ENCODE measurements at places on chromosomes 3 and 15. TPM values are rescaled to one million over a fixed set of nuclear protein-coding genes. Genes with fewer than 3 reads are reported as not detected.

- DNase-seq = no peak
- no peaks in the 10 kb centered on the region for H3K36me3 ChIP-seq
- no peak overlapping the region for H3K27ac ChIP-seq
- H3K4me3 ChIP-seq = peak overlapping the region; percentile 5
- H3K27me3 ChIP-seq = no peaks in the 10 kb centered on the region
Measured at GRCh38 chr3:11476735-11477144, 167.0 kb downstream of the VGLL4 start.

DNA sequence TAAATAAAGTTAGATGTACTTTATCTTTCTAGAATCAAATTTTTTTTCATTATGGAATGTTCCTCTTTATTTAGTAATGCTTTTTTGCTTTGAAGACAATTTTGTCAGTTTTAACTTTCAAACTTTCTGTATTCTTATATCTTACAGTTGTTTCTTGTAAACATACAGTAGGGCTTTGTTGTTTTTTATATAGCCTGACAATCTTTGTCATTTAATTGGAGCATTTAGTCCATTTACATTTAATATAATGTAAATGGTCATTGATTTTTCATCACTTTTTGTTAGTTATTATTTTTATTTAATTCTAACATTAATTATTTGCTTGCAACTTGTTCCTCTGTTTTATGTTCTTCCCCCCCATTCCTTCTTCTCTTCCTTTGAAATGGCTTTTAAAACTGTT, 55.4 kb upstream of the RNU6-1 start:
- no peak for DNase-seq
- H3K4me3 ChIP-seq = no peak overlapping the region
- H3K27me3 ChIP-seq = no peaks in the 10 kb centered on the region
- H3K27ac ChIP-seq = no peak overlapping the region
- peaks cover 2% of the 10 kb centered on the region for H3K4me1 ChIP-seq

- peak overlapping the region; percentile 67 for H3K27ac ChIP-seq
- no peak overlapping the region for H3K4me3 ChIP-seq
- peaks cover 10% of the 10 kb centered on the region for H3K4me1 ChIP-seq
- no peaks in the 10 kb centered on the region for H3K27me3 ChIP-seq
Measured at GRCh38 chr3:16148783-16149182, 25.7 kb upstream of the GALNT15 start.

Gene VPS33B
- total RNA-seq = 13.2 TPM

Gene STARD9
- total RNA-seq = 40.3 TPM

- no peak overlapping the region for H3K27ac ChIP-seq
- no peak overlapping the region for H3K4me3 ChIP-seq
- H3K36me3 ChIP-seq = no peaks in the 10 kb centered on the region
- H3K4me1 ChIP-seq = no peaks in the 10 kb centered on the region
Measured at GRCh38 chr15:70967646-70968045, 75.0 kb downstream of the LRRC49 start.

Gene SQOR
- total RNA-seq = 9.9 TPM

DNA sequence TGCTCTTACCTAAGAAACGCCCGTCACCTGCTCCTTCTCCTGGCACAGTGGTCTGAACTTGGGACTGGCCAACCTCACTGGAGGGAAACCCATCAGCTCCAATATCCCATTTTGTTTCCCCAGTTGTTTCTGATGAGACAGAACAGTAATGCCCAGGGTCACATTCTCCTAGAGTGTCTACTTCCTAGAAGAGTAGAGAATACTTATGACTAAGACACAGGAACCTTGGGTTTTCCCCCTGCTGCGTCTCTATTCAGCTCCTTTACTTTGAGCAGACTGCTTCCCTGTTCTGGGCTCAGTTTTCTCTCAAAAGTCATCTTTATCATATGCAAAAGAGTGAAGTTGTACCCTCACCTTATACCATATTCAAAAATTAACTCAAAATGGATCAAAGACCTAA, 79.4 kb downstream of the POLR2M start:
- H3K36me3 ChIP-seq = no peaks in the 10 kb centered on the region
- H3K4me1 ChIP-seq = no peaks in the 10 kb centered on the region
- H3K27me3 ChIP-seq = no peaks in the 10 kb centered on the region
- H3K4me3 ChIP-seq = no peak overlapping the region

GRCh38 chr15:66798426-66799061, 96.5 kb downstream of the SMAD6 start:
- no peak for DNase-seq
- no peaks in the 10 kb centered on the region for H3K27me3 ChIP-seq
- no peak overlapping the region for H3K27ac ChIP-seq
- peaks cover 19% of the 10 kb centered on the region for H3K4me1 ChIP-seq

- no peaks in the 10 kb centered on the region for H3K27me3 ChIP-seq
- H3K36me3 ChIP-seq = no peaks in the 10 kb centered on the region
- H3K4me1 ChIP-seq = peaks cover 7% of the 10 kb centered on the region
- no peak overlapping the region for H3K27ac ChIP-seq
Measured at GRCh38 chr15:70245932-70246622, 148.4 kb upstream of the TLE3 start.

- no peak overlapping the region for H3K27ac ChIP-seq
- no peaks in the 10 kb centered on the region for H3K27me3 ChIP-seq
- H3K4me1 ChIP-seq = no peaks in the 10 kb centered on the region
- H3K36me3 ChIP-seq = no peaks in the 10 kb centered on the region
- no peak for DNase-seq
Measured at GRCh38 chr3:161969867-161970266, 473.3 kb downstream of the OTOL1 start.

- H3K4me3 ChIP-seq = no peak overlapping the region
- no peaks in the 10 kb centered on the region for H3K36me3 ChIP-seq
- no peak overlapping the region for H3K27ac ChIP-seq
- no peaks in the 10 kb centered on the region for H3K4me1 ChIP-seq
- H3K27me3 ChIP-seq = no peaks in the 10 kb centered on the region
Measured at GRCh38 chr15:68469162-68470048, 37.4 kb upstream of the ITGA11 start.
